NCI-H2029 treated with DMSO at 0.1 percent for 48 hours (cell line): ENCODE measurements at places on chromosomes 4 and X.

GRCh38 chr4:169246957-169247396, 23.8 kb downstream of the SH3RF1 start:
- no peak for DNase-seq

- no peak for DNase-seq
Observed at GRCh38 chr4:95838192-95838591, 1.7 kb upstream of the PDHA2 start.

GRCh38 chr4:110532901-110533589, 57.1 kb downstream of the ENPEP start:
- no peak for DNase-seq

- peak; percentile 1 for DNase-seq
Observed at GRCh38 chr4:110869862-110870572, 247.1 kb upstream of the PITX2 start.

- DNase-seq: no peak
Observed at GRCh38 chr4:38857354-38858096, 908 bp upstream of the TLR6 start.

DNA sequence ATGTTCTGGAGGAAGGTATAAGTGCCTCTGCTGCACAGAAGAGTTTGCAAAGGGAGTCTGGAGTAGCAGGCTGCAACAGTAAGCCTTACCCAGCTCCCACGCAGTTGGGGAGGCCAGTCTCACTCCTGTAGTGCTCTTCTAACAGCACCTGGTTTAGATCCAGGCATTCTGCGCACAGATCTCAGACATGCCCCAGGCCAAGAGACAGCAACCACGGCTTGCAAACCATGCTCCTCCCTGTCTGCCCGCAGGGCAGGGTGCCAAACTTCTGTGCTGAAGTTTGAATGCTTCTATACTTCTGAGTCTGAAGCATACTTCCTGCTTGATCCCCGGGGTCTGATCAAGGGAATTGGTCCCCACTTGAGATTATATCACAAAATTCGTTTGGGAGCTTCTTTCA, 106.3 kb downstream of the LINC00632 start:
- no peak for DNase-seq

GRCh38 chr4:48780865-48781214, 761 bp upstream of the FRYL start:
- DNase-seq: peak; percentile 55

DNA sequence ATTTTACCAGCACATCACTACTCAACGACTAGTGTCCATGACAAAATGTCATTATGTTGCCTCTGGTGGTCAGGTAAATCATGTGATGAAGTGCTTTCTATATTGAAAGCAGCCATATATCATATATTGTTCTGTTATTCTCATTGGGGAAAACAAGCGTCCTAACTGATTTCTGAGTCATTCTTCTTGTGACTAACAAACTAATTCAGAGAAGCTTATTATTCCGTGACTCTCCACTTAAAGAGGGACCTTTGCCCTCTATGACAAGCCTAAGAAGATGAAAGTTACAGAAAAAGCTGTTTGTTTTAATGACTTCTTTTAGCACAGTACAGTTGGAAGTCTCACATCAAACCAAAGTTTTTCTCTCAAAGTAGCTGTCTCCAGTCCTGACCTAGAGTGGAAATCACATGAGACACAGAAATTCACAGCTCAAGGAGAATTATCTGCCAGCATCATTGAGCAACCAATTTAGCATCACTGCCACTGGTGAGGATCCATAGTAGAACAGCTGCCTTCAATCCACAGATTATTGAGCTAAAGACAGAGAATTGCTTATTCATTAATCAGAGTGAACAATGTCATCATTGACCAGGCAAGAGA, 36.4 kb downstream of the ASB9 start:
- no peak for DNase-seq

- DNase-seq: no peak
Observed at GRCh38 chr4:106056914-106057313, 161.6 kb downstream of the NPNT start.

- DNase-seq: no peak
Observed at GRCh38 chr4:153346563-153346962, 2.1 kb downstream of the MND1 start.

- no peak for DNase-seq
Observed at GRCh38 chr4:189001971-189002450, 862.8 kb downstream of the TRIML1 start.

- peak; percentile 86 for DNase-seq
Observed at GRCh38 chrX:71216485-71216884, 6.5 kb upstream of the GJB1 start.

GRCh38 chr4:138399081-138399480, 156.9 kb upstream of the SLC7A11 start:
- no peak for DNase-seq

- DNase-seq: no peak
Observed at GRCh38 chr4:173230062-173230461, 61.5 kb downstream of the GALNT7 start.

DNA sequence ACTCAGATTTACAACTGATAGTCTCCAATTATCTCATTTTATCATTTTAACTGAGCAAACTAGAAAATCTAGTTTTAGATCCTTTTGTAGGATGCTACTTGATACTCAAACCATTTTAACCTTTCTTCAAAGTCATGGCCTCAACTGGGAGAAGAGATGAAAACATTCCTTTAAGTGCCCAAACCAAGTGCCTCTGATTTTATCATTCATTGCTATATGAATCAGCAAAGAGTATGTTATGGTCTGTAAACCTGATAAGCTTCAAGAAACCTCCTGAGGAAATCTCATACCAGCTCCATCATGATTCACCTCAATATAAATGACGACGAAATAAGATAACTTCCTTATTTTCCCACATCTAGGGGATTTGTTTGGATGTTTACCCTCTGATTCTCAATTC, 119.9 kb downstream of the FAM13A start:
- DNase-seq: no peak

GRCh38 chr4:140851032-140851636, 94.9 kb upstream of the TBC1D9 start:
- peak; percentile 46 for DNase-seq

GRCh38 chr4:181698221-181698620, 545.0 kb upstream of the TENM3 start:
- DNase-seq: no peak

DNA sequence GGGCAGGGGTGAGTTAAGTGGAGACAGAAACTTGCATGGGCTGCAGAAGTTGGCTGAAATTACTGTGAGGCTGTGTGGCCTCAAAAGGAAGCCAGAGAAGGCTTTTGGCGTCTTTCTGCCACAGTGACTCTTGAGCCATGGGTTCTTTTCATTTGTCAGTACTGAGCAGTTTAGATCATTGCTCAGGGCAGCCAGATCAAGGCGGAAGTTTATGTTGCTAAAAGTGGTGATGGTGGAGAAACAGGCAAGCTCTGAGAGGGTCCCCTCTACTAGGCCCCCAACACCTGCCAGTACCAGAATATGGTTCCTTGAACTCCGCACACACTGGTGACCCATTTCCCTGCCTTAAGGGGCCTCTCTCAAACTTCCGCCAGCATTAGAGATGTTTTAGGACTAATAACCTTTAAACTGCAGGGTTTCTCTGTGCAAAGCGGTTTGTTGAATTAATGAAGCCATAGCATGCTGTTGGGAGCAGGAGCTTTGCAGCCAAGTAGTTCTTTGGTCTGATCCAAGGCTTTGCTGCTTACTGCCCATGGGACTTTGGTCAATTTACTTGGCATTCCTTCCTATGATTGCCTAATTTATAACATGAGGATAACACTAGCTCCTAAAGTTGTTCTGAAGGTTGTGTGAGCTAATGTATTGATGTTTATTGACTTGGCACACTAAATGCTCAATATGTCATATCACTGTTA, 34.5 kb downstream of the RNF175 start:
- no peak for DNase-seq

- no peak for DNase-seq
Observed at GRCh38 chr4:139131209-139131870, 45.7 kb downstream of the ELF2 start.

DNA sequence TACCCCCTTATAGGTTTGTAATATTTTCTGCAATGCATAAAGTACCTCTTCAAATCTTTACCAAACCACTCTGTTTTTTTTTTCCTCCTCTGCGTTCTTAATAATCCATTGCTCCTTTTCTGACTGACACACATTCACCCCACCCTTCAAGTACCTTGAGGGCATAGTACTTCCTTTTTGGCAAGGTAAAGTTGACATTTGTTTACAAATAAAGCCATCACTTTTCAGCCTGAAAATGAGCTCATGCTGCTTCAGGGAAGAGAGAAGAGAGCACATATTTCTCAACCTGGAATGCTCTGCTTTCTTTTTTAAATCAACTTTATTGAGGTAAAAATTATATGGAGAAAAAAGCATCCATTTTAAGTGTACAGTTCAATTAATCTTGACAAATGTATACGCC, 113.9 kb downstream of the AGTR2 start:
- DNase-seq: peak; percentile 8

DNA sequence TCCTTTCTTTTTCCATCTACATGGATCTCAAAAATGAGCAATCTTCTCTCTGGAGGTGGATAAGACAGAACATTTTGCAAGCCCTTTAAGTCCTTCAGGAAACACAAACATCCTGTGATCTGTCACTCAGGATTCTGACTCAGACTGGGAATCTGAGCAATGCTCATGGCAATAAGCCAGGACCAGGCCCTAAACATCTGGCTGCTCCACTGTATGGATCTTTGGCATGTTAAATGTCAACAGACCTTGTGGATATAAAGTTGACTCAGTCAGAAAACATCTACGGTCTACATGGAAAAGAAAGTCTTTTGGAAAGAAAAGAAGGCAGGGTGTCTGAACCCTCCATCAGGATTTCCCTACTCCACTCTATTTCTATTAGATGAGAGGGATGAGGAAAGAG, 17.8 kb upstream of the CHIC2 start:
- no peak for DNase-seq

GRCh38 chr4:125739760-125740159, 425.0 kb downstream of the FAT4 start:
- DNase-seq: no peak

DNA sequence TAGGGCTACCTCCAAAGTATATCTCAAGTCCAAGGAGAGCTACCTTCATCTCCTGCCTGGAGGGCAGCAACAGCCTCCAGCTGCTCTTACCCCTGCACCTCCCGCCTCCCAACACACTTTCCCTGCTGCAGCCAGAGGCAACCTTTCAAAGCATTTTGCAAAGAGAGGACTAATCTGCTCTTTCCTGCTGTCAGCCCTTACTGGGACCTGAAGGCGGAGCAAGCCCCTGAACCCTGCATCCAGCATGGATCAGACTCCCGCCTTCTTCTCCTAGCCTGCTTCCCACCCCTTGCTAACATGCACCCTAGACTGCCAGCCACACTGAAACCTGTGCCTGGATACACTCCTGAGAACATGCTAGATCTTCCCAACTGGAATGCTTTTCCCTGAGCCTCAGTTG, 37.7 kb upstream of the VMA21 start:
- no peak for DNase-seq

GRCh38 chrX:68177542-68177941, 255.8 kb downstream of the OPHN1 start:
- no peak for DNase-seq
